ENCODE measurements at places on chromosomes 6 and 20.

GRCh38 chr6:31285486-31285885 lies 13.6 kb upstream of the HLA-C start:
- no peak for DNase-seq

GRCh38 chr20:2005831-2006426 lies 12.1 kb upstream of the PDYN start:
- peak; percentile 50 for DNase-seq

GRCh38 chr6:41651246-41651961 lies 13.1 kb downstream of the MDFI start:
- no peak for DNase-seq

- DNase-seq, result no peak
These were observed 234.0 kb upstream of the PLCB4 start for GRCh38 chr20:8834851-8835250.

GRCh38 chr6:26593278-26594130 lies 3.2 kb upstream of the ABT1 start:
- no peak for DNase-seq

- DNase-seq, result no peak
These were observed 224.0 kb downstream of the EYA2 start for GRCh38 chr20:47118641-47119040.

DNA sequence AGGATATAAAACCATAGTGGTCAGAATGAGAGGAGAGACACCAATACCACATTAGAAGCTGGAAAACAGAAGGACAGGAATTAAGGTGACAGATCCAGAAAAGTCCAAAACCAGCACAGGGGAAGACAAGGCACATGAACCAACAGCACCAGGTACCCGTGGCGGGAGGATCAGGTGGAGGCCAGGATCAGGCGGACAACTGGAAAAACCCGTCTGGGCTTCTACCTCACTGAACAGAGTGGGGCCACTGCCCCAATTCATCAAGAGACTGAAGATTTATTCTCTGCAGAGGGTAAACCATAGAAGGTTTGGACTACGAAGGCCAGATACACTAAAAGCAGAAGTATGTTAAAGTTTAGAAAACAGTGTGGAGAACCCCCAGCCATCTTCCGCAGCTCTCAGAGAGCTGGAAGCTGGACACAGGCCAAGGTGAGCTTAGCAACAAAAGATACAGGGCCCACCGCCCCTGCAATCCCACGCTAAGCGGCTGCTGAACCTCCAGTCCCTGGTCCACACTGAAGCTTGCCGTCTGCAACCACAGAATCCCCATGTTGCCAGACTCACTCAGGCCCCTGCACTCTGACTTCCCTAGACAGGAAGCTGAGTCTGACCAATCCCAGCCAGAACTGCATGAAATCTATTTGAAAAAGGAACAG lies 29.9 kb downstream of the ABHD12 start:
- DNase-seq, result no peak

DNA sequence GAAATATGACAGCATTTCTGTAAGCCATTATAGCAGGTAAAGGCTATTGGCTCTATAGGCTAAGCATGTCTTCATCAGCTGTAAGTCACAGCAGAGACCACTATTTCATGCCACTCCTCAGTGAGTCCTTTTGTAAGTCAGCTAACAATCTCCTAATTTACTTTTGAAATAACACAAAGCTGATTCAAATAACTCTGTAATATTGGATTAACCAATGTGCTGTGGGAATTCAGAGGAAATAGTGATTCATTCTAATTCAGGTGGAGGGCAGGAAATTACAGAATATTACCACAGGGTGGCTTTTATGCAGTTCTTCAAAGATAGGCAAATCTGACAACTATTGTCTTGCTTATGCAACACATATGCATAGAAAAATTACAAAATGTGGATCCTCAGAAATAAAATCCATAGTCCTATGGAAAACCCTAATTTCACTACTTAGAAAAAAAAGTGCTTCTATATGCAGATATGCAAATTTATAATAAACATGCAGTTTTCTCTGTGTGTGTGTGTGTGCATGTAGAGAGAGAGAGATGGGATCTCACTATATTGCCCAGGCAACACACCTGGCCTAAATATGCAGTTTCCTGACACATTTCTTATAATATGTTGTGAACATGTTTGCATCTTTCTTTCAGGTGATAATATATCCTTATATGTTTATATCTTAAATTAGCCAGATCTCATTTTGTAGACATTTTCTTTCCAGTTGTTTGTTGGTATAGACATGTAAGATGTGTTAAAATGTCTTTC lies 4.8 kb upstream of the SMIM28 start:
- no peak for DNase-seq

- DNase-seq, result no peak
These were observed 86.8 kb downstream of the MOXD1 start for GRCh38 chr6:132314432-132314831.

- DNase-seq, result no peak
These were observed 550 bp downstream of the PLAGL2 start for GRCh38 chr20:32206760-32207625.

DNA sequence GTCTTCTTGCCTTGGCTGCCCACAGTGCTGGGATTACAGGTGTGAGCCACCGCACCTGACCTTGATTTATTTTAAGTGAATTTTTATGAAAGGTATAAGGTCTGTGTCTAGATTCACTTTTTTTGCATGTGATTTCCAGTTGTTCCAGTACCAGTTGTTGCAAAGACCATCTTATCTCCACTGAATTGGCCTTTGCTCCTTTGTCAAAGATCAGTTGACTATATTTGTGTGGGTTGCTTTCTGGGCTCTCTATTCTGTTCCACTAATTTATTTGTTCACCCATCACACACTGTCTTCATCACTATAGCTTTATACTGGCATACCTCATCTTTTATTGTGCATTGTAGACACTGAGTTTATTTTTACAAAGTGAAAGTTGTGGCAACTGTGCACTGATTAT lies 56.3 kb downstream of the ANKS1A start:
- DNase-seq, result no peak

DNA sequence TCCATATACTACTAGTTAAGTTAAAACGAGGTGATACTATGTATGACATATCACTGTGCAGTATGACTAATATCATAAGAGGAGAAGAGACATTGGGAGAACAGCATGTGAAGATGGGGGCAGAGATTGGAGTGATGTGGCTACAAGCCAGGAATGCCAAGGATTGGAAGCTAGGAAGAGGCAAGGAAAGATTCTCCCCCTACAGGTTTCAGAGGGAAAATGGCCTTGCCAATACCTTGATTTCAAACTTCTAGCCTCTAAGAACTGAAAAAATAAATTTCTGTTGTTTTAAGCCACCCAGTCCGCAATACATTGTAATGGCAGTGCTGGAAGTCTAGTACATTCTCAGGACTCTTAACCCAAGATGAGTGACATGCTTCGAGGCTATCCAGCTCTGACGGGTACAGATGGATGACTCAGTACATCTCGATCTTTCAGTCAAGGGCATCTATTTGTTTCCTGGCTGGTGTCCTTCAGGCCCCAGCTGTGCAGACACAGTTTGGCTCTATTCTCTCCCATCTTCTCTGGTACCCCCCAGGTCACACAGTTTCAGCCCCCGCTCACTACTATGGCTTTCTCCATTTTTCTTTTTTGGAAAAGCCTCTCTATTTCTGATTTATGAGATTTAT lies 55.5 kb upstream of the THEMIS start:
- DNase-seq, result no peak

DNA sequence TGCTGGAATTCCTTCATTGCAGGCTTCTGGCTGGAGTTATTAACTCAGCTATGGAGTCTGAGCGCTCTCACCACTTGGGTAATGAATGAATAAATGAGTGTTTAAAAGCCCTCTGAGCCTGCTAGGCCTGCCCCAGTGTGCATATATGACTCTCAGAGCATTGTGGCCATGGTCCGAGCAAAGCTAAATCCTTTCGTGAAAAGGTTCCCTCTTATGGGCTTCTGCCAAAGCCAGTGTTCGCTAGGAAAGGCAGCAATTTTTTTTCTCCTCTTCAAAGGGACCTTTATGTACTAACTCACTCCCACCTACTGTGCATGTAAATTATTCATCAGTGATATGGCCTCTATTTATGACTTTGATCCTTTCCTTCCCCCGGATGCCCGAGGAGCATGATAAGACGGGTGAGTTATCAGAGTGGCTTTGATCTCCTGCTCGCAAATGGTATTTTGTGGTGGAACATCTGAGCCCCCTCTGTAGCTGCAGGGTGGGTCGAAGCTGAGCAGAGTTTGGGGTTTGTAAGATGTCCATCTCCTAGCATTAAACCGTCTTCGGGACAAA lies 88.6 kb downstream of the LINC00237 start:
- DNase-seq, result no peak

DNA sequence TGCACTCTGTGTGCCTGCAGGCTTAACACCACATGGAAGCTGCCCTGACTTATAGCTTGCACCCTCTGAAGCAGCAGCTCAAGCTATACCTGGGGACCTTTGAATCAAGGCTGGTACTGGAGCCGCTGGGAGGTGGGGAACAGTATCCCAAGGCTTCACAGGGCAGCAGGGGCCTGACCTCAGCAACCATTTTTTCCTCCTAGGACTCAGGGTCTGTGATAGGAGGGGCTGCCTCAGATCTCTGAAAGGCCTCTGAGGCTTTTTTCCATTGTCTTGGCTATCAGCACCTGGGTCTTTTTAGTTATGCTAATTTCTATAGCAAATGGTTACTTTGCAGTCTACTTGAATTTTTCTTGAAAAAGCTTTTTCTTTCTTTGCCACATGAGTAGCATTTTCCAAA lies 80.2 kb upstream of the OPRM1 start:
- DNase-seq, result no peak

- DNase-seq, result no peak
These were observed 535 bp downstream of the NKAIN2 start for GRCh38 chr6:123804014-123804786.

GRCh38 chr6:31157513-31158139 lies at the start of gene CCHCR1:
TSS of gene CCHCR1 (minus strand) at chr6:31157802. CDS start at chr6:31157600, 202 bp downstream.
- no peak for DNase-seq

All from LNCaP clone FGC (cell line).